ENCODE measurements at places on chromosomes 7 and 10. TPM values are rescaled to one million over a fixed set of nuclear protein-coding genes. Genes with fewer than 3 reads are reported as not detected.

GRCh38 chr10:92541583-92541982, 32.3 kb downstream of the IDE start:
- H3K4me1 ChIP-seq = peaks cover 48% of the 10 kb centered on the region
- peak overlapping the region; percentile 46 for H3K27ac ChIP-seq
- no peak overlapping the region for H3K4me3 ChIP-seq
- peaks cover 12% of the 10 kb centered on the region for H3K36me3 ChIP-seq
- no peak for DNase-seq

DNA sequence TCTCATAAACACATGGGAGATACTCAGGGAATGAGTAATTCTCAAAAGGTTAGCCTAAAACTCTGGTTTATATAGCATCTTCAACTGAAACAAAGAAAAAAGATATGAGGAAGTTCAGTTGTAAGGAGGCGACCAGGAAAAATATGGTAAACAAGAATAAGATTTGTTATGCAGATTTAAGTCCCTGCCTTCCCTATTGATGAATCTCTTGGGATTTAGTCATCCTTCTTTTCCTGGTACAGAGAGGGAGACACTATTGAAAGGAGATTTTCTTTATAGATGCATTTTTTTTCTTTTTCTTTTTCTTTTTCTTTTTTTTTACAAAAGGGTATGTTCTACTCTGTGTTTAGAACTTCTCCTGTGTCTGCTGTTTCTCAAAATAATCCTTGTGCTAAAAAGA, 557.5 kb downstream of the DNAJB9 start:
- H3K27ac ChIP-seq = no peak overlapping the region
- DNase-seq = no peak
- no peaks in the 10 kb centered on the region for H3K4me1 ChIP-seq

DNA sequence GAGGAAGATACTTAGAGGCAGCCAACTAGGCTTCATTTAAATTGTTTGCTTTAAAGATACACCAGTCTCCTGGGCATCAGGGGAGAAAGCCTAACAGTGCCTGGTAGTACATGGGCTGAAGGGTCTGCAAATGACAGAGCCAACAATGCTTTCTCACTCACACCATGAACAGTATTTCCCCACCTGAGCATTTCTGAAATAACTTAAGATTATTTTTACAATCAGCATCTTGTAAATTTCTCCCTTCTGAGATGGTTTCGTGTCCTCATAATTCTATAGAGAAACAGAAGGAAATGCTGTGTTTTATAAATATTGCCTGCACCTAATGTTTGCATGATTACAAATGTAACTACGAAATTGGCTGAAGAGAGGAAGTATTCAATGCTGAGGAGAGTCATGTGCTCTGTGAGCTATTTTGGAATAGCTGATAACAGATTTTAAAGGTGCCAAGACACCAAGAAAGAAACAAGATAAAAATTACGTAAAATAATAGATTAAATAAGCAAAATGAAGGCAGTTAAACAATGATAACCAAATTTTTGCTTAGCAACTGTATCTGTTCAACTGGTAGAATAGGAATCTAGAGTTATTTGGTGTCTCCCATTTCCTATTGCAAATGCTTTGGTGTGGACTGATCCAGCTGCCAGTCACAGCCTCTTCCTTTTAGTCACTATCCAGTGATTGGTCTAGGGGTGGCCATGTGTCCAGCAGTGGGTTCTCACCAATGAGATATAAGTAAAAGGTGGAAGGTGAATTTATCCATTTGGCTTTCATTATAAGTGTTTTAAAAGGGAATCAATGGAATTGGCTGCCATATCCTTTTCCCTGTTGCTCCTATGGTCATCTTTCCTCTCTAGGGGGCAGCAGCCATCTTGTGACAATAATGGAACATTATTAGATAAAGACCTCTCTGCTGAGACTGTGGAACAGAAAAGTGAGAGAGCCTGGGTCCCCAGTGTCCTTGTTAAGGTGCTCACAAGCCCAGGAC, 167.9 kb upstream of the SLC26A5 start:
- no peak for DNase-seq
- peaks cover 14% of the 10 kb centered on the region for H3K27me3 ChIP-seq
- no peaks in the 10 kb centered on the region for H3K36me3 ChIP-seq
- no peaks in the 10 kb centered on the region for H3K4me1 ChIP-seq

DNA sequence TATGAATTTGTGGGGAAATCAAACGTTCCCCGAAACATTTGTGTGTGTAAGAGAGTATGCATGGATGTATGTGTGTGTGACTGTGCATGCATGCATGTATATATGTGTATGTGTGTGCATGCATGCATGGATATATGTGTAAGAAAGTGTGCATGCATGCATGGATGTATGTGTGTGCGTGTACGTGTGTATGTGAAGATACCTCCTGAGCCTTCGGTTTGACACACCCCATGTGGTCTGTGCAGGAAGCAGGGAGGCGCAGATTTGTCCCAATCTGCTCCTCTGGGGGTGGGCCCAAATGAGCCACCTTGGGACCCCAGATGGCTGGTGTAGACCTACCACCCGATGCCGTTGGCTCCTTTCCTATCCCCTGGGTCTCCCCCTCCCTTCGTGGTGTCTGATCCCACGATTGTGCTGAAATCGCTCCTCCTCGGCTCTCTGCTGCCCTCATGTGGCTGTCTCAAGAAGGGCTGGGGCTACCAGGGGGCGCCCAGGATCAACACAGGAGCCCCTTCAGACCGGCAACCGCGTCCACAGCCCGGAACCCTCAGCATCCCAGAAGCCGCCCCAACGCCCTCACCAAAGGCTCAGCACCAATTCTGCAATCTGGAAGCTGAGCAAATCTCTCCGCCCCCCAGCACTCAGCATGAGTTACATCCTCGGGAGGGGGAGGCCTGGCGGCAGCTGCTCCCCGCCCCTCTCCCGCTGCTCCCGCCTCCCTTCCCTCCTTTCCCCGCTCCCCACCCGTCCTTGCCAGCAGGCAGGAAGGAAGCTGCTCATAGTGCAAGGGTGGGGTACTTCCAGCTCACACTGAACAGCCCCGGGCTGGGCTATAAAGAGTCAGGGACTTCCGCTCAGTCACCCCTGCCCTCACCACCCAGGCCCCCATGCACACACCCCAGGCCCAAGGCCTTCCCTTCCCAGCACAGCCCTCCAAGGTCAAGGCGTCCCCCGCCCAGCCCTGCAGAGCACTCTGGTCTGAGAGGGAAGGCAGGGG, 2.3 kb upstream of the NOS3 start:
- DNase-seq = peak; percentile 45
- no peak overlapping the region for H3K27ac ChIP-seq
- H3K4me1 ChIP-seq = peaks cover 12% of the 10 kb centered on the region
- H3K36me3 ChIP-seq = peaks cover 18% of the 10 kb centered on the region

CCDC172 gene
- polyA plus RNA-seq = not detected

DNA sequence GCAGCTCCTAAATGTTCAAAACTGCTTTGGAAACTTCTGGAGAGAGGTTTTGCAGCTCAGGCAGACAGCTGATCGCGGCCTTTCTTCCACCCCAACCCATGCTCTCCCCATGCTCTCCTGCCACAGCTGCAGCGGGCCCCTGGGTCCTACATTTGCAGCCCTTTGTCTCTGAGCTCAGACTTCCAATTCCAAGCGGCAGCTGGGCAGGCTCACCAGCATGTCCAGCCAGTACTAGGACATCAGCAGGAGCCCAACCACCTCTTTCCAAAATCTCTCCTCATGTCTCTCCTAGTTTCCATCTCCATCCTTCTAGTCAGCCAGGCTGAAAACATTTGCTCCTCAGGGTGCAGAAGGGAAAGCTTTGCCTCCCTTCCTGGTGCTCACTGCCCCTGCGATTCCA, 6.0 kb downstream of the LEP start:
- no peaks in the 10 kb centered on the region for H3K4me1 ChIP-seq
- DNase-seq = no peak
- H3K36me3 ChIP-seq = no peaks in the 10 kb centered on the region
- H3K27ac ChIP-seq = no peak overlapping the region
- no peak overlapping the region for H3K4me3 ChIP-seq

DNA sequence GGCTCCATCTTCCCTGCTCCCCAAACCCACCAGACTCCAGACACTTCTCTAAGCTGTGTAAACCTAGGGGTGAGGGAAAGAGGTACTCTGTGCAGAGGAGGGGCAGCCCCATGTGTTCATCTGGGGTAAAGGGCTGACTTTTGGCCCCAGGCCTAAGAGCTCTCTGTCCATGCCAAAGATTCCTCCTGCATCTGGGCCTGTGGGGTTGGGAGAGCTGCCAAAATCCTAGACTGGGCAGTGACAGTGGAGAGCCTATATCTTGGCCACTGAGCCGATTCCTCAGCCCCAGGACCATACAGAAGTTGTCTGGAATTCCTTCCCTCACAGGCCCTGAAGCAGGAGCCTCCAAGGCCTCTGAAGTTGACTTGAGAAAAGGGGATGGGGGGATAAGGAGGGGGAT, 25.3 kb upstream of the LEP start:
- H3K27ac ChIP-seq = no peak overlapping the region
- H3K36me3 ChIP-seq = no peaks in the 10 kb centered on the region
- no peaks in the 10 kb centered on the region for H3K4me1 ChIP-seq
- H3K27me3 ChIP-seq = peaks cover 34% of the 10 kb centered on the region
- no peak for DNase-seq
- H3K4me3 ChIP-seq = no peak overlapping the region

DNA sequence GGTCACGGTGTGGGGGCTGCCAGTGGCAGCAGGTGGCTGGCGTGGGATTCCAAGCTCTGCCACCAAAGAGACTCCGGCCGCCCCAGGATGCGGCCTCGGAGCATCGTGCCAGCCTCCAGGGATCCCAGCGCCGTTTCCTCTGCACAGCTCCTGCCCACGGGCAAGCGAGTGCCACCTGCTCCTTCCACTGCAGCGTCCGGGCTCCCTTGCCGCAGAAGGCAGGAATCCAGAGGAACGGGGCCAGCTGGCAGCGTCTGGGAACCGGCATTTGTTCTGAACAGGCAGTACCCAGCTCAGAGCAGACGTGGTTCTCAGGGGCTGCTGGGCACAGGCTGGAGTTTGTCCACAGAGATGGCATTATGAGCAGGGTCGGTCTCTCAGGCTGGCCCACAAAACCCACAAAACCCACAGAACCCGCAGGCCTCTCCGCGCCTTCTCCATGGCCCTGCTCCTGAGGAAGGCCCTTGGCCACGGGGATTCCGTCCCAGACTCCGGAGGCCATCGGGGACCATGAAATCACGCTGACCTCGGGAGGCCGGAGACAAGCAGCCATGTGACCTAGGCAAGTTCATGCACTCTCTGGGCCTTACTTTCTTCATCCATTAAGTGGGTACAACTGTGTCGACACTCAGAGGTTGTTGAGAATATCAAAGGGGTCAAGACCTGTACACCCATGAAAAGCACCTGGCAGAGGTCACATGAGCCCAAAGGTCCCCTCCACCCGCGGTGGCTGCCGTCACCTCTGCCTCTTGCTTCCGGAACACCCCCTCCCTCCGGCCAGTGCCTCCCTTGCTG, 72.1 kb upstream of the TNRC18 start:
- H3K27ac ChIP-seq = peak overlapping the region; percentile 88
- peak overlapping the region; percentile 39 for H3K4me3 ChIP-seq
- DNase-seq = no peak

HILPDA gene
- polyA plus RNA-seq = 13.1 TPM

NAT16 gene
- polyA plus RNA-seq = not detected

EVX1 gene
- not detected for polyA plus RNA-seq

- DNase-seq = no peak
- H3K27ac ChIP-seq = no peak overlapping the region
- H3K36me3 ChIP-seq = peaks cover under 1% of the 10 kb centered on the region
- no peak overlapping the region for H3K4me3 ChIP-seq
Observed at GRCh38 chr7:90675982-90676381, 79.9 kb downstream of the CDK14 start.

GRCh38 chr7:70405241-70405640, 726.7 kb upstream of the GALNT17 start:
- no peaks in the 10 kb centered on the region for H3K27me3 ChIP-seq
- H3K36me3 ChIP-seq = no peaks in the 10 kb centered on the region
- no peak overlapping the region for H3K4me3 ChIP-seq
- H3K27ac ChIP-seq = no peak overlapping the region
- DNase-seq = no peak

DNA sequence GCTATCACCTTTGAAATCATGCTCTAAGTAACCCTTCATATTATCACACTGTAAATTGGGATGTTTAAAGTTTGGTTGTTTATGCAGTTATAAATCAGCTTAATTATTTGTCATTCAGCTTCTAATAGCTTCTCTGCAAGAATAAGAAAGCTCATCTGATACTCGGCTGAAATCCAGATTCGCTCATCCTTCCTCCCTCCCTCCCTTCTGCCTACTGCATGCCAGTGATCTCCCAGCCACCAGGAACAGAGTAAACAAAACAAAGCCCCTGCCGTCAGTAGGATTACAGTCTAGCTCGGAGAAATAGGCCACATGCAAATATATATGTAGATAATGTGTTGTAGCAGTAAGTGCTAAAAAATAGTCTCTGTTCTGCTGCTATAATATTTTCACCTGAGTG, 211.8 kb downstream of the NSUN6 start:
- no peak overlapping the region for H3K27ac ChIP-seq
- H3K4me3 ChIP-seq = no peak overlapping the region
- H3K4me1 ChIP-seq = no peaks in the 10 kb centered on the region
- no peaks in the 10 kb centered on the region for H3K36me3 ChIP-seq

DNA sequence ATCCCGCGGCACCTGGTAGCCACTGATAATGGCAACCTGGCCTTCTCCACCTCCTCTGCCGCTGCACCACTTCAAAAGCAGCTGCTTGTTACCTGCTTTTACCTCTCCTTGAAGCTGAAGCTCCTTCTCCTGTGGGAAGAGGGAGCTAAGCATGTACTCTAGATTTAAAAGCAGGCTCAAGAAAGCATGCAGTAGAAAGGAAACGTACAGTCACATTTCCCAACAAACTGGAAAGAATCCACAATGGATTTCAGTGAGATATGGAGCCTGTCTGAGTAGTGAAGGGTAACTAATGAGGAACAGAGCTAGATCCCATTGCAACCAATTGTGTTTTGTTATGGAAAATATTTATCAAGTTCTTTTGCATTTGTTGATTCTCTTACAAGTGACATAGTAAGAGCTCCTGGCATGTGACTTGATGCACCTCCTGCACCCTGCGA, 457.4 kb upstream of the GALNT17 start:
- peaks cover 7% of the 10 kb centered on the region for H3K36me3 ChIP-seq
- H3K27ac ChIP-seq = no peak overlapping the region
- no peak for DNase-seq

NXPH1 gene
- not detected for polyA plus RNA-seq

GRCh38 chr10:105964009-105964408, 1200.5 kb downstream of the SORCS1 start:
- DNase-seq = no peak
- no peak overlapping the region for H3K27ac ChIP-seq
- H3K27me3 ChIP-seq = no peaks in the 10 kb centered on the region
- no peak overlapping the region for H3K4me3 ChIP-seq
- H3K36me3 ChIP-seq = no peaks in the 10 kb centered on the region

VENTX gene
- polyA plus RNA-seq = 0.12 TPM

TRPV6 gene
- polyA plus RNA-seq = not detected

FAM25C gene
- polyA plus RNA-seq = not detected

- no peak overlapping the region for H3K4me3 ChIP-seq
- peak overlapping the region; percentile 13 for H3K27ac ChIP-seq
- DNase-seq = no peak
- peaks cover 3% of the 10 kb centered on the region for H3K4me1 ChIP-seq
Observed at GRCh38 chr10:73058057-73058591, 38.5 kb downstream of the P4HA1 start.

- H3K4me3 ChIP-seq = no peak overlapping the region
- no peak overlapping the region for H3K27ac ChIP-seq
- no peaks in the 10 kb centered on the region for H3K4me1 ChIP-seq
Observed at GRCh38 chr10:9018195-9019173, 964.0 kb downstream of the GATA3 start.

GRCh38 chr7:50848203-50848602, 65.5 kb upstream of the GRB10 start:
- no peak overlapping the region for H3K27ac ChIP-seq
- DNase-seq = no peak
- no peaks in the 10 kb centered on the region for H3K36me3 ChIP-seq
- H3K27me3 ChIP-seq = no peaks in the 10 kb centered on the region
- H3K4me1 ChIP-seq = no peaks in the 10 kb centered on the region
- no peak overlapping the region for H3K4me3 ChIP-seq

Measured in naive B cell (primary cell).